ENCODE measurements at places on chromosomes 1 and 21.

DNA sequence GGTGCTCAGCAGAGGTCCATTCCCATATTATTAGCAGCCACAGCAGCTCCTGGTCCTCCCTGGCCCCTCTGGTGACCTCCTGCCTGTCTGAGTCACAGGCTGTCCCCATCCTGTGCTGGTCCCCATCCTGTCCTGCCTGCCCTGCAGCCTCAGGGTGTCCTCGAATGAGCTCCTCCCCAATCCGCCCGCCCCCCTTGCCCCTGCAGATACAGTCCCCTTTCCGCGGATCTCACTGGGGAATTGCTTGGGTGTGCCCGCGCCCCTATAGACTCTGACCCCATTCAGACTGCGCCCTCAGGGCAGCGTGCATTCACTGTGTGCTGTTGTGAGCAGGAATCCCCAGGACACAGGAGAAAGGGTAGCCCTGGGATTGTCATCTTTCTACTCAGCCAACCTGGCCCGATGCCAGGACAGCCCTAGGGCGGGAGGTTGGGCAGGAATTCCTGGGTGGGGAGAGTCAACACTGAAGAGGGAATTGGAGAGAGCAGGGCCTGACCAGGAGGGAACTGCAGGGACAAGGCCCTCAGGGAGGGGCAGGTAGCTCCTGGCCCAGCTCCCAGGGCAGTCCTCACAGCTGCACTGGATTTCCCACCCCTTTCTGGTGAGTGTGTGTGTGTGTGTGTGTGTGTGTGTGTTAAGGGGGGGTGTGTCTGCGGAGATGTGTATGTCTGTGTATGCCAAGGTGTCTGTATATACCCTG, 1.1 kb upstream of the GUCA2A start:
- no peak for DNase-seq

DNA sequence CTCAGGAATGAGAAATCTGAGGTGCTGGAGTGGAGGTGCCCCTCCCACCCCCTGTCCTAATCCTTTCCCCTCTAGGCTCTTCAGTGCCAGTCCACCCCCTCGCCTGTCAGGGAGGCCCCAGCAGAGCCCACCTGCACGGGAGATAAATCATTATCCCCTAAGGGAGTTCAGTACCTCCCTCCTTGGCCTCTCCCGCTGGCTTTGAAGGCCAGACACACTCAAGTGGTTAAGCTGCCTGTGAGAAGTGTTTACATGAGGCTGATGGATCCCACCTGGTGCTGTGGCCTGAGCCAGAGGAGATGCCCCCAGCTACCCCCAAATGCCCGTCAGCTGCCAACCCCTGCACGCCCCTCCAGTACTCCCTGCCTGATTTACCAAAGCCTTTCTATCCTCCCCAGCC, 3.7 kb downstream of the RSPO1 start:
- no peak for DNase-seq

GRCh38 chr1:221963742-221964141, 221.9 kb upstream of the DUSP10 start:
- no peak for DNase-seq

DNA sequence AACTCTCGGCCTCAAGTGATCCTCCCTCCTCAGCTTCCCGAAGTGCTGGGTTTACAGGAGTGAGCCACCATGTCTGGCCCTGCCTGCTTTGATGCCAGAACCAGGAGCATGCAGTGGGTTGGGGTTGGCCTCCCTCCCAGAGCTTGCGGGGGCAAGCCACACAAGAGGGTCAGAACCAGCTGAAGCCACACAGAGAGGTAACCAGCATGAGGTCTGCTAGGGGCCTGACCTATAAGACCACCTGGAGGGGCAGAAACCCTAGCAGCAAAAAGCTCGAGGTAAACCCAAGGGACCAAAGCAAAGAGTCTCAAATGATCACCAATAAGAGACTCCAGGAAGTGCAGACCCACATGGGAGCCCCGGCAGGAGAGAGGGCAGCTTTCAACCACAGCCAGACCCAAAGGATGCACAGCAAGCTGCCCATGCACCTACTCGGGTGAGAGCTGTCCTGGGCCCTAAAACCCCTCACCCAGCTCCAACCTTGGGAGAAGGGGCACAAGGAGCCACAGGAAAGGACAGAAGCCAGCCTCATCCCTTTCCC, 81.2 kb downstream of the TOMM20 start:
- no peak for DNase-seq

- DNase-seq: no peak
These were observed 47.8 kb downstream of the PRRX1 start for GRCh38 chr1:170711682-170712081.

DNA sequence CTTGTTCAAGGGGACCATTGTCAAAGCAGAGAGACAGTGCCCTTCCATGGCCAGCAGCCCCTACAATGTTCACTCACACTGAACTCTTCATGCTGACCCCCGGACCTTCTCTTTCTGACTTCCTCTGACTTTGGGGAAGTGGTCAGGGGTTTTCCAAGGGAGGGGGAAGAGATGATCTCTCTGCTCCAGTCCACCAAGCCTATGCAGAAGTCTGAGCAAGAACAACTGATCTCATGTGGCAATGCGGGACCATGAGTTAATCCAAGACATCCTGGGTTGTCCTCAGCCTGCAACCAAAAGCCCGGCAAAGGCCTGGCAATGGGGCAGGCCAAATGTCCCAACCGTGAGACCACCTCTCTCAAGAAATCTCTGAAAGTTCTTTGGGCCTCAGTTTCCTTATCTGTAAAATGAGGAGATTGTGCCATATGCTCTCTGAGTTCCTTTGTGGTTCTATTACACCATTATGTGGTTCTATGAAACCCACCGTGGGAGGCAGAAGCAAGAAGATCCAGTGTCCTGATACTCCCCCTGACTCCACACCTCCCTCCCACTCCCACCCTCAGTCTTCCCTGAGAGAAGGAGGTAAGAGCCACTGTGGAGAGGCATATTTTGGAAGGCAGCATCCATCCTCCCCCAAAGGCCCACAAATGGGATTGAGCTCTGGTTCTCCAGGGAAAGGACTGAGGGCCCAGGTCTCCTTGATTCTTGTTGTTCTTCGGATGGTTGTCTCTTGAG, 11.8 kb upstream of the ARHGEF2 start:
- DNase-seq: no peak

GRCh38 chr21:34801519-34802132, 132.8 kb downstream of the CLIC6 start:
- DNase-seq: no peak

GRCh38 chr1:202248861-202249260, 55.3 kb downstream of the LGR6 start:
- DNase-seq: no peak

DNA sequence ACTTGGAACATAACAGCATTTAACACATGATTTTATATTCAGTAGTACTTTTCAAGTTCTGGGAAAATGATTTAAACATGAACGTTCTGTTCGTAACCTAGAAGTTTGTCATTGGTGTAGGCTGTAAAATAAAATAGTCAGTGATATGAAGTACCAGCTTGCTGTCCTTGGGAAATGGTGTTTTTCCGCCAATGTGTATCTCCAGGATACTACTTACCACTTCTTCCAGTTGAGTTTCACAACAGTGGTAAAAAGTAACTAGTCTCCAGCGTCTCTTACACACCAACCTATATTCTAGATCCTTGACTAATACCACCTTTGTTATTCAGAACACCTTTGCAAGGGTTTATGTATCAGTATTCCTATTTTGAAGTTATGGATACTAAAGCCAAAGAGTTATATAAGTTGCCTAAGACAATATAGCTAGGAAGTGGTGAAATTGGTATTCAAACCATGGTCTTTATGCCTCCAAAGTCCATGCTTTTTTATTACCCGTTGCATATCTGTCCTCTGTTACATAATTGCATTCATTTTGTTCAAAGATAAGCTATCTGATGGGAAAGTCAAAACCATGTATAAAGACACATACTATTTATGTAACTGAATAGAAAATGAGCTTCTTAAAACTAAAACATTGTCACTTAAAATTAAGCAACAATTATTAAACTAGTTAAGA, 43.1 kb downstream of the HOOK1 start:
- DNase-seq: no peak

GRCh38 chr21:27196651-27197050, 229.8 kb upstream of the ADAMTS5 start:
- DNase-seq: no peak

DNA sequence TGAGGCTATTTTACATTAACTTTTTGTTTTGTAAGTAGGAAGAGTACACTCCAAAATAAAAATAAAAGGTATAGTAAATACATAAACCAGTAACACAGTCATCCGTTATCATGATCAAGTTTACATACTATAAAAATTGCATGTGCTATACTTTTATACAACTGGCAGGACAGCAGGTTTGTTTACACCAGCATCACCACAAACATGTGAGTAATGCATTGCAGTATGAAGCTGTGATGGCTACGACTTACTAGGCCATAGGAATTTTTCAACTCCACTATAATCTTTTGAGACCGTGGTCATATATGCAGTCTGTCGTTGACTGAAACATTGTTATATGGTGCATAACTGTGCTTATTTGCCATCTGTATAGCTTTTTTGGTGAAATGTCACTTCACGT, 106.2 kb downstream of the CENPF start:
- no peak for DNase-seq

- DNase-seq: no peak
These were observed 47.0 kb downstream of the C1orf198 start for GRCh38 chr1:230821346-230821745.

- no peak for DNase-seq
These were observed 87.1 kb downstream of the GPR88 start for GRCh38 chr1:100624886-100625610.

DNA sequence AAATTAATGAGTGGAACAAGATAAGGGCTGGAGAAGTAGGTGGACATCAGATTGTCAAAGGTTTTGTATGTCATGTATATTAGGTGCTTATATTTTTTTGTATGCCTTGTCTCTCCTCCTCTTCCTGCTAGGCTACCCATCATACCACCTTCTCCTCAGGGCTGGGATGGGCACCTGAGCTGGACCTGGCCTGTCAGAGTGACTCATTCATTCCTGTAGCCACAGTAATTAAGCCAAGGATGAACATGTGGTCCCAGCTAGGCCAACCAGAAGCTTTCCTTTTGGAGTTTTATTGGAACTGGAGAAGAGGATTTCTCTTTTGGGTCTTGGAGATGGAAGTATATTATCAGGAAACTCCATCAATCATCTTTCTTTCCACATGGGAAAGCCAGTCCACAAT, 21.2 kb downstream of the PTGS2 start:
- DNase-seq: no peak

DNA sequence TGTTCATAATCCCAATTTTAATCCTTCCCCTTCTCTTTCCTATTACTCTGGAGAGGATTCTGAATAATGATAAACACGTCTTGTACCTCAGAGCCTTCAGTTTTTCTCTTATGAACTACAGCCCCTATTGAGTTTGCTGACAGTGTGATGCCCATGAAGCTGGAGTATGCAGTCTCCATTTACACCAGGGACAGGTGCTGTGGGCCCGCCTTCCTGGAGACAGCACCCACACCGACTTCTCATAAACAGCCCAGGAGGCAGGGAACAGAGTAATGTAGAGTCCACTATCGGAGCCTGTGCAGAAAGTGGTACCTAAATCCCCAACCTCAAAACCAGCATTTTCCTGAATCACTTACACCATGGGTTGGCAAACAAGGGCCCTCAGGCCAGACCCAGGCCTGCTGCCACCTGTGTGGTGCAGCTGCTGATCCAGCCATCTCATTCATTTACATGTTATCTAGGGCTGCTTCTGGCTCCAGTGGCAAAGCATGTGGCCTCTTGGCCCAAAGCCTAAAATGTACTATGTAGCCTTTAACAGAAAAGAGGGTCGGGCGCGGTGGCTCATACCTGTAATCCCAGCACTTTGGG, 95.1 kb upstream of the KRTAP19-8 start:
- no peak for DNase-seq

DNA sequence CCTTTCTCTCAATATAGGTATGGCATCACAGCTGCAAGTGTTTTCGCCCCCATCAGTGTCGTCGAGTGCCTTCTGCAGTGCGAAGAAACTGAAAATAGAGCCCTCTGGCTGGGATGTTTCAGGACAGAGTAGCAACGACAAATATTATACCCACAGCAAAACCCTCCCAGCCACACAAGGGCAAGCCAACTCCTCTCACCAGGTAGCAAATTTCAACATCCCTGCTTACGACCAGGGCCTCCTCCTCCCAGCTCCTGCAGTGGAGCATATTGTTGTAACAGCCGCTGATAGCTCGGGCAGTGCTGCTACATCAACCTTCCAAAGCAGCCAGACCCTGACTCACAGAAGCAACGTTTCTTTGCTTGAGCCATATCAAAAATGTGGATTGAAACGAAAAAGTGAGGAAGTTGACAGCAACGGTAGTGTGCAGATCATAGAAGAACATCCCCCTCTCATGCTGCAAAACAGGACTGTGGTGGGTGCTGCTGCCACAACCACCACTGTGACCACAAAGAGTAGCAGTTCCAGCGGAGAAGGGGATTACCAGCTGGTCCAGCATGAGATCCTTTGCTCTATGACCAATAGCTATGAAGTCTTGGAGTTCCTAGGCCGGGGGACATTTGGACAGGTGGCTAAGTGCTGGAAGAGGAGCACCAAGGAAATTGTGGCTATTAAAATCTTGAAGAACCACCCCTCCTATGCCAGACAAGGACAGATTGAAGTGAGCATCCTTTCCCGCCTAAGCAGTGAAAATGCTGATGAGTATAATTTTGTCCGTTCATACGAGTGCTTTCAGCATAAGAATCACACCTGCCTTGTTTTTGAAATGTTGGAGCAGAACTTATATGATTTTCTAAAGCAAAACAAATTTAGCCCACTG, 11.5 kb downstream of the HIPK1 start:
- DNase-seq: no peak

GRCh38 chr1:246748867-246749266, 24.7 kb downstream of the SCCPDH start:
- DNase-seq: no peak

GRCh38 chr1:70204600-70204999, 779 bp downstream of the LRRC40 start:
- DNase-seq: no peak

DNA sequence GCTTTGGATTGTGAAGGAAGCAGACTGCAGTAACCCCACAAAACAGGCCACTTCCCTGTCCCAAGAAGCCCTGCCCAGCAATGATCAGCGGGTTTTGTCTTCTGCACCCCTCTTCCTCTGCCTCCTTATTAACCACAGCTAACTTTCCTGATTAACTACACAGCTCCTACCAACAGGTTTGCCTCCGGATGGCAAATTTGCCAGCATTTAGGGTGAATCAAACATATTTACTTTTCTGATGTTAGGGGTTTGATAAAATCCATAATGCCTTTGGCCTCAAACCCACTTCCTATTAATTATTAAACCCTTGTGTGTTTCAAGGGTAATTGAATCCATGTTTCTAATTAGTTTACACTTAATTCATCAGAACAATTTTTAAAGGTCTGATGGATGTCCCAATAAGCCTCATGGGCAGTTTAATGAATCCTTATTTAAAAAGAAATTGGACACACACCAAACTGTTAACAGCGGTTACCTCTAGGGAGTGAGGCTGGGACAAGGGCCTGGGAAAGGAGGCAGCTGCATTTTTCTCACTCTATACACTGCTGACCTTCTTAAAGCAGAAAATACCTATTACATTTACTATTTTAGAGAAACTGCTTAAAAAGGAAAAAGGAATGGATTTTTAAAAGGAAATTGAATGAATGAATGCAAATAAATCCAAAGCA, 91.9 kb downstream of the CSMD2 start:
- DNase-seq: no peak

GRCh38 chr1:39226836-39227235, 22.3 kb downstream of the MACF1 start:
- DNase-seq: no peak

GRCh38 chr21:44549525-44550211, 1.6 kb downstream of the KRTAP10-2 start:
- DNase-seq: no peak
